Fibroblast of skin of abdomen (primary cell): ENCODE measurements at places on chromosomes 1 and 21.

GRCh38 chr1:1890506-1891348, at the start of gene GNB1:
Gene GNB1 (minus strand): TSS chr1:1891087. CDS start chr1:1825453, 65,634 bp downstream.
- peak; percentile 92 for DNase-seq

DNA sequence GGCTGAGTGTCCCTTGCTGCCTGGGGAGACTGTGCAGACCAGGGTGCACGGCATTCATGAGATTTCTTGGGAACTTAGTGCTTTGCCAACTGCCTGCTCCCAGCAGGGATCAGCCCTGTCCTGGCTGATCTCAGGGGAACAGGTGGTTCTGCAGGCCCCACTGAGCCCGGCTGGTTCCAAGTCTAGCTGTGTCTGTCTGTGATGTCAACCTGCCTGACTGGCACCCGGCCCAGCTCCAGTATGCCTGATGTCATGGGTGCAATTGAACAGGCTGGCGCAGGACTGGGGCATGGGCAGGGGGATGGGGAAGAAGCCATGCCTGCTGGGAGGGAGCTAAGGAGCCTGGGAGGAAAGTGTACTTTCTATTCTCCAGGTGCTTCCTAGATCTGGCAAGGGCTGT, 227.1 kb downstream of the GRIK3 start:
- no peak for DNase-seq

DNA sequence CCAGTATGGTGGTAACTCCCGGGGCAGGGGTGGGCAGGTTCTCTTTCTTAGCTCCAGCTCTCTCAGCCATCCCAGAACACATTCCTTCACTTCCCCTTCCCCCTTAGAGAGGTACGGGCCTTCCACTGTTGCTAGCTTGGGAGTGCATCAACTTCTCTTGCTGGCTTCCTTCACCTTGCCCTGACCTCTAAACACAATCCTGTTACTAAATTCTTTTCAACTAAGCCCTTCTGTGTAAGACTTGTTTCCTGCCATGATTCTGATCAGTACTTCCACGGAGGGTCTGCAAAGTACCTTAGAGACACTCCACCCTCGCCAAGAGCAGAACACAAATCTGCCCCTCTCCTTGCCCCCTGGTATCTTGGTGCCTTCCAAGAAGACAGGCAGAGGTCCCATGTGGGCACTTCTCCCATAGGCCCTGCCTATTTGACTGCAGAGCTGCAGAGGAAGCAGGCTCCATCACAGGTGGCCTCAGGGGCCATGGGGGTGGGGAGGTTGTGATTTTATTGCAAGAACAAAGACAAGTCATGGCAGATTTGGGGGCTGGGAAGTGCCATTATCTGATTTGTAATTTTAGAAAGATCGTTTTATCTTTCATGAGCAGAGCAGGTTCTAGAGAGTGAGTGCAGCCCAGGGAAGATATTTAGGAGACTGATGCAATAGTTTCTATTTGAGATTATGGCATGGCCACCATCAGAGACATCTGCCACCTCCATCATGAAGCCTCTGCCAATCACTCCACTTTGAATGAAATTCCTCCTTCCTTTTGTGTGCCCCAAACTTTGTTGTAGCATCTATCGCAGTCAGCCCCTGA, 182.5 kb upstream of the JUN start:
- no peak for DNase-seq

DNA sequence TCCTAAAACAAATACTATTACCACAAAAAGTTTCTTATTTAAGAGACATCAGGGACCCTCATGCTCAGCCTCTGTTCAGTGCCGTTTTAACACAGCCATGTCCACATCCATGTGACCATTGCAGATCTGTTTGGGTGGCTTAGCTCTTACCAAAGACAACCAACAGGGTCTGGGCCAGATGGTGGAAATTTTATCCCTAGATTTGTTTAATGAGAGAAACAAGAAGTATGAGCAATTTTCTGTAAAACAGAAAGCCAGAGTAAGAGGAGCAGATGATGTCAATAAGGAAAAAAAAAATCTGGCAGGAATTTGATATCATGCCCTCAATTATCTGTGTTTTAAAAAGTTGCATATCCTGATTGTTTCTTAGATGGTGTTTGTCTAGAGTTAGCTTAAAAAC, 299.9 kb downstream of the TM2D1 start:
- DNase-seq: no peak

- no peak for DNase-seq
Measured at GRCh38 chr1:218614031-218614430, 268.9 kb downstream of the TGFB2 start.

- DNase-seq: peak; percentile 24
Measured at GRCh38 chr1:164515711-164516331, 43.2 kb upstream of the PBX1 start.

GRCh38 chr1:229231754-229232119, 39.2 kb upstream of the RAB4A start:
- no peak for DNase-seq

GRCh38 chr1:205330150-205330549, 8.6 kb upstream of the NUAK2 start:
- no peak for DNase-seq

GRCh38 chr1:182652933-182653332, 31.5 kb downstream of the RGS8 start:
- DNase-seq: no peak

- DNase-seq: no peak
Measured at GRCh38 chr1:158259117-158259516, 4.9 kb downstream of the CD1A start.

DNA sequence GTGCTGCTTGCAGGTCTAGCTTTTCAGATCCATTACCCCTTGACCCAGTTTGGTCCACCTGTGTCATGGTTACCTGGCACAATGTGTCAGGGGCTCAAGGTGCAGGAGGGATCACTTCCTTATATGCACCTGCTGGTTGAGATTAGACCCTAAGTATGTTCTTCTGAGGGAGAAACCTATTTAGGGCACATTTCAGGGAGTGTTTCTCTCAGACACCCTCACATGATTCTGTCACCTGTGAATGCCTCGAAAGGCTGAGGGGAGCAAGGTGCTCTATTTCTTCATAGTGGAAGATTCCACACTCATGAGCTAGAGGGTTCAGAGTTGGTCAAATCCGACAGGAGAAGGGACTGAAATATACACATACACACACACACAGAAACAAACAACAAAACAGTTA, 15.5 kb downstream of the HSD3B2 start:
- DNase-seq: no peak

- no peak for DNase-seq
Measured at GRCh38 chr1:63937461-63938022, 163.7 kb downstream of the ROR1 start.

GRCh38 chr1:174872615-174873058, 127.1 kb upstream of the CACYBP start:
- peak; percentile 5 for DNase-seq

DNA sequence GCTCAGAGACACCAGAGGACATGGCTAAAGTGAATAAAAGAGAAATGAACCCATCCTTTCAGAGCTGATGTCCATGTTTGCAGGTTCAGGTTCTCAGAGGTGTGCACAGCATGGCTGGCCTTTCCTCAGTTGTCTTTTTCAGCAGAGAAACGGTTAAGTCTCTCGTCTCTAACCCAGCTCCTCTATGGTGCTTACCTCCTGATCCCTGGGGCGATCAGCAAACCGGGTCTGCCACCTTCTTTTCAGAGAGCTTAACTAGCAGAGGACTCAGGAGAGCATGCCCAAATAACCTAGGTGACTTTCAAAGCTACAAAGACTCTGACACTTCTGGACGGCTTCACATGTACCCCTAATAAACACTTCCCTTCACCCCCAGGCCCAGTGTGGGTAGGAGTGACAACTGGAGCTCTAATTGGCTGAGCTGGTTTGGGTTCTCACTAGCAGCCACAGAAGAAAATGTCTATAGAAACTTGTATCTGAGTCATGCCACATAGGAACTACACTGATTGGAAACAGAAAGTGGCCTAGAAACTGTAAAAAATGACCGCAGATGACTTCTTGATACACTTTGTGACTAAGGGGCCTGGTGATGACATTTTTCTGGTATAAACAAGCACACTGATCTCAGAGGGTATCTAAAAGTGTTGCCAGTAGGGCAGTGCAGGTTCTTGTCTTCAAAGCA, at the start of gene AIM2:
TSS of gene AIM2 (minus strand) at position 329 of the 682 bp plus-strand sequence. CDS start 3,267 bp downstream, outside the sequence.
- DNase-seq: peak; percentile 52

DNA sequence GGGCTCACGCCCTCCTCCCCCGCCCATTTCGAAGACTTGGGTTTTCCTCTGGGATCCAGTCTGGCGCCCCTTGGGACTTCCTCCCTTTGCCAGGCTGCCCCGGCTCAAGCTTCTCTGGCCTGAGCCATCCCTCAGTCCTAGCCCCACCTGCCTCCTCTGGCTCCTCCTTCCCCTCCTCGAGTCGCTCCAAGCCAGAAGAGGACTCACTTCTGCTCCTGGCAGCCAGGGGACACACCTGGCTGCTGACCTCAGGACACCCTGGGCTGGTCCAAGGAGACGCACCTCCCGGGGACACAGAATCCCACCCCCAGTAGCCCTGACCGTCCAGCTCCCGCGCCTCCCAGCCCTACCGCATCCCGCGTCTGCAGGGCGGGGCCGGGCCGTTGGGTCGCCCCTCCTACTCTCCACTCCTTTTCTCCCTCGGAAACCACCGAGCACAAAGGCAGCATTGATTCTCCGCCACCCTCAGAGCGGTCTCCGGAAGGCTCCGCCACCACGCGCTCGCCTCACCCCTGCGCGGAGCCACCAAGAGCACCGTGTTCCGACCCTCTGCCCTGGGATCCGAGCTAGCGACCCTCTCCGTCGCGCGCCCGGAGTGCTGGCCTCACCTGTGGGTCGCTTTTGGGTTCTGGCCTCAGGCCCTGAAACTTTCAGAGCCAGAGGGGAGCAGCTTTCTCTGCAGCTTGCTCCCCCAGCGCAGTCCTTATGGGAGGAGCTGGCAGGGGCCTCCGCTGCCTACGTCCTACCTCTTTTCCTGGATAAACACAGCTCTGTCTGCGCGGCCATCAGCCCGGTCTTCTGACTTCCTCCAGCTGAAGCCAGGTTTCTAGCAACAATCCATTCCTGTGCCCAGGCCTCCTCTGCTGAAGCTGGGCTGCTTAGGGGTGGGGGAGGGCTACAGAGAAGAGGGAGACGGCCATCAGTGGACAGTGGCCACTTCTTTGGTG, at the start of gene C2CD4D:
TSS of gene C2CD4D (minus strand) at position 364 of the 947 bp plus-strand sequence. CDS start 831 bp downstream, outside the sequence.
- no peak for DNase-seq

DNA sequence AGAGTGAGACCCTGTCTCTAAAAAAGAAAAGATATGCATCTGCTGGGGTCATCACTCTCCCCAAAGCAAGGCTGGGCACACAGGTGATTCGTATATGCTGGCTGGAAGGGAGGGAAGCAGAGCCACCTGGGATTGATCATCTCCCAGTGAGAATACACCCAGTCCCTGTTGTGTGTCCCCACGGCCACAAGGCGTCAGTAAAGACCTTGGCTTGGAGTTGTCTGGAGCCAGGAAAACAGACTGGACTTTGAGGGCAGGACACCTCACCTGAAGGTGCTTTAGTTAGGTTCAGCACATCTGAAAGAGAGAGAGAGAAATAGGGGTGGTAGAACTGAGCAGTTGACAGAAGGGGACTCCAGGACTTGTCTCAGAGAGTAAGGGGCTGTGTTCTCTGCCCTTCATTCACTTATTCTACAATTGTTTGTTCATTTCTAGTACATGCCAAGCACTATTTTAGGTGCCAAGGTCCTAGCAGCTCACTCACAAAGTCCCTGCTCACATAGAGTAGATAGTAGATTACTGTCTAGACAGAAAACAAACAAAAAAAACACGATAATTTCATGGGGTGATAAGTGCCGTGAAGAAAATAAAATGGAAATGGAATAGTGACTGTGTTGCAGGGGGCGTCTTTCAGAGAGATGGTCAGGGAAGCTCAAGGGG, 13.5 kb downstream of the CITED4 start:
- DNase-seq: peak; percentile 67

DNA sequence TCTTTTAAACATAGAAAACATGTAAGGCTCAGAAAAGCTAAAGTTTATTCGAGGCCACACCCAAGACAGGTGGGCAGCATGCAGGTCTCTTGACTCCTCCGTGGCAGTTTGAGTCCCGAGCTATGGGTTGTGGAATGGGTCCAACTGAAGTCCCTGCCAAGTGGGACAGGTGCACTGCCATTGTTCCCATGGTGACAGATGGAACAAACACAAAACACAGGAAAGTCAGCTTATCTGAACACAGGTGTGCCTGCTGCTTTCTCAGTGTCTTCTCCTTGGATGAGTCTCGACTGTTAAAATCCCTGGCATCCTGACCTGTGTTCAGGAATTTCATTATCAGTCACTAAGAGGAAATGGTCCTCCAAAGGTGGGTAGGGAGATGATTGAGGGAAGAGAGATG, 99.0 kb upstream of the RAB4A start:
- DNase-seq: no peak

- DNase-seq: no peak
Measured at GRCh38 chr1:34759503-34760357, at the start of gene GJB4. Gene GJB4 (plus strand): TSS chr1:34759740. CDS start chr1:34761255, 1,515 bp downstream.

GRCh38 chr1:40078512-40079333, 18.3 kb downstream of the PPT1 start:
- DNase-seq: peak; percentile 51

GRCh38 chr1:25051906-25052305, 121.8 kb upstream of the RUNX3 start:
- DNase-seq: no peak

- DNase-seq: peak; percentile 76
Measured at GRCh38 chr1:40476924-40477677, at the start of gene ZFP69. Gene ZFP69 (plus strand): TSS chr1:40477290. CDS start chr1:40479362, 2,072 bp downstream.

DNA sequence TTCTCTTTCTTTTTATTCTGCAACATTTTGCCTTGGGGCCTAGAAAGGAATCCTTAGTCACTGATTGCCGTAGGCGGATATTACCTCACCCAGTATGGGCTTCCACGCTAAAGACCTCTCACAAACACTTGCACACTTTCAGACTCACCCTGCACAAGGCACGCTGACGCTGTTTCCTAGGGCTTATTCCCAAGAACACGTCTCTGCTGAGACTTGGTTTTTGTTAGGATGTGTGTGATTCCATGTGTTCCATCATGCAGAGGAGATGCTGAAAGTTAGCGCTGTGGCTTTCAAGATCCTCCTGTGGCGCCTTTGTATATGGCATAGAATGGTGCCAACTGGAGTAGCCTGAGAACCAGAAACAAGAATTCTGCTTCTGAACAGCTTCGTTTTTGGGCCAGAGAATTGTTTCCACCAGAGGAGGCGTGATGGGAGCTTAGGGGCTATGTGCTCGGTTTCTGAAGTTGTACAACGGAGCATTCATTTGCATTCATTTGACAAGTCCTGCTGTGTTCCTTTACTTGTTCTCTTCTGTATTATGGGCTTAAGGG, 297.0 kb downstream of the DISC1 start:
- DNase-seq: no peak

- DNase-seq: peak; percentile 68
Measured at GRCh38 chr1:212671342-212672031, 28.2 kb downstream of the BATF3 start.

DNA sequence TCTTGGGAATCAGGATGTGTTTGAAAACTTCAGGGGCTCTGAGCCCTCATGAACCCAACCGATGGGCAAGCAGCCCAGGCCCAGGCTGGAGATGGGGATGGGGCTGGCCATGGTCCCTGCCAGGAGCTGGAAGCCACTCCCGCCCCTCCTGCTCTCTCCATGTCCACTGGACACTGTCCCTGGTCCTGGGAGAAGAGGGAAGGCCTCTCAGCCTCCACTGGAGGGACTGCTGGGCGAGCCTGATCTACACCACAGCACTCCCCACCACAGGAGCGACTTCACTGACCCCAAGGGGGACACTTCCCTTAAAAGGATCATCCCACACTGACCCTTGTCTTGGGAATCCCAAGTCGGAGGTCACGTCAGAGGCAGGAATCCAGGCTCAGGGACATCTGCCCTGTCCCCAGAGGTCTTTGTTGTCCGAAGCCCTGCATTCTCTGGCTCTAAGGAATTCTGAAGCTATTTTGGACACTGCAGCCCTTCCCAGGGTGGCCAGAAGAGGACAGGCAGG, 16.9 kb upstream of the COL18A1 start:
- DNase-seq: no peak

GRCh38 chr1:65009176-65009575, 42.8 kb upstream of the JAK1 start:
- no peak for DNase-seq

GRCh38 chr21:27580276-27580675, 613.4 kb upstream of the ADAMTS5 start:
- DNase-seq: peak; percentile 57
